ENCODE measurements at places on chromosomes 1 and 21. TPM values are rescaled to one million over a fixed set of nuclear protein-coding genes. Genes with fewer than 3 reads are reported as not detected.

Gene CLCA4
- total RNA-seq, result not detected

Gene FAM163A
- 0.41 TPM for total RNA-seq

Gene CHRM3
- 39.1 TPM for total RNA-seq

Gene IGSF9
- total RNA-seq, result 5.3 TPM

Gene TRAF3IP3
- under 0.01 TPM for total RNA-seq

Gene FCGR2B
- 0.41 TPM for total RNA-seq

Gene MTARC1
- 19.6 TPM for total RNA-seq

Gene CD58
- total RNA-seq, result 6.1 TPM

Gene HHIPL2
- 0.82 TPM for total RNA-seq

Gene KIFAP3
- 275 TPM for total RNA-seq

Gene MAEL
- 1.2 TPM for total RNA-seq

Gene FGR
- 0.41 TPM for total RNA-seq
